ENCODE measurements at places on chromosomes 13 and 19.

DNA sequence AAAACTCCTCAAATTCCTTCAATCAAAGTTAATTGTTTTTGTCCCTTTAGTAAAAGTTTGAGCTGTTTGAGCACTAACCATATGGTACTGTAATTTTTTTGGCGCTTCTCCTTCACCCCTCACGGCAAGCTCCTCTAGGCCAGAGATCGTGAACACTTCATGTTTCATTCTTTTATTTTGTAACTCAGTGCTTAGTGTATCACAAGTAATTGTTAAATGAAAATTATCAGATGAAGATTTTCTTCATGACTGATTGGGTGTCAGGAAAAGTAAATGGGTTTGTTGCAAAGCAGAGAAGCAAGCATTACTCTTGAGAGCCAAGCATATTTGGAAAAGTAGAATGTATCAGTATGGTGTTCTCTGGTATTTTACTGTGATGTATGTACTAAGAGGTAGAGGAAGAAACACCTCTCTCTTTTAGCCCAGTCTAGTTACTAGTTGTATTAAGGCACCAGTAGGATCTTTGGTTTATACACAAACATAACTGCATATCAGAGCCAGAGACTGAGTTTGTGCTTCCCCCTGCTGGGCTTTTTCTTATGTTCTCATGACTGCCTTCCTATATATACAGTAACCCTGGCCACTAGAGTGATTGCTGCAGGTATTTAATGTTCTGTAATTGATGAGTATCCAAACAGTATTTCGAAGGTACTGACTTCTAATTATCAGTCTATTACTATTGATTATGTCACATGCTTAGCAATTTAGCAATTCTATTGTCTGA is 202.3 kb upstream of the KLHL1 start:
- peak; percentile 68 for DNase-seq

DNA sequence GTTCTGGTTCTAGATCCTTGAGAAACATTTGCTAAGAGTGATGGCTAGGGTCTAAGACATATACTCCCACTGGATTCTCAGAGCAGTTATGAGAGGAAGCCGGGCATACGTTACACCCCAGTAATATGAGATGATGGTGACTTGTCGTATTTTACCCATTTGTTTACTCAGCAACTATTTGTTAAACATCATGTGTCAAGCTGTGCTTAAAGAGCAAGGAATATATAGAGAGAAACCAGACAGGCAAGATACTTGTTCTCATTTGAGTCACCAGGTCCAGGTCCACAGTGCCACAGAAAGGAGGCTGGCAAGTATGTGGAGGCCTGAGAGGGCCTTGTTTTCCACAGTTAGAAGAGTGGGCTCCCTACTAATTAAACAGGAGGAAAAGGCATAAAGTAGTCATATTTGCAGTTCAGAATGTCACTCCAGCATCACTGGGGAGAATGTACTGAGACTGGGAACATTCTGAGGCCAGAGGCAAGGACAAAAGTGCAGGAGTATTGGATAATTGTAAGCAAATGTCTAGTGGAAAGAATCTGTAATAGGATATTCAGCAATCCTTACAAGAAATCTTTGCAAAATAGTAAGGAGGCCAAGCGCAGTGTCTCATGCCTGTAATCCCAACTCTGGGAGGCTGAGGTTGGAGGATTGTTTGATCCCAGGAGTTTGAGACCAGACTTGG is 142.2 kb downstream of the IRS2 start:
- DNase-seq = no peak

DNA sequence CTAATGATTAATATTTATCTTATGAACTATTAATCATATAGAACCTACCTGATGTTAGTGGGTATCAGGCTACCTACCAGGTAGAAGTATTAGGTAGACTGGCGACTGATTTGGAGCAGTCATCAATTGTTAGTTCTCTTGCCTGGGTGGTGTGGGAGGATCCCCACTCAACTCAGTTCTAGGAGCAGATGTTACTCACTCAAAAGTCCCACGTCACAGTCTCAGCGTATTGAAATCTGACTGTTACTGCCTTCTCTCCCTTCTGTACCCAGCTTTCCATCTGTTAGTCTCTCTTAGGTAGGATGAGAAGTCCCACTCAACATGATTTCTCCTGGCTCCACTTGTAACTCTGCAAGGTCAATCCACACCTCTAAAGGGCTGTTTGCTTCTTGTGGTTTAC is 102.7 kb downstream of the OLFM4 start:
- no peak for DNase-seq

DNA sequence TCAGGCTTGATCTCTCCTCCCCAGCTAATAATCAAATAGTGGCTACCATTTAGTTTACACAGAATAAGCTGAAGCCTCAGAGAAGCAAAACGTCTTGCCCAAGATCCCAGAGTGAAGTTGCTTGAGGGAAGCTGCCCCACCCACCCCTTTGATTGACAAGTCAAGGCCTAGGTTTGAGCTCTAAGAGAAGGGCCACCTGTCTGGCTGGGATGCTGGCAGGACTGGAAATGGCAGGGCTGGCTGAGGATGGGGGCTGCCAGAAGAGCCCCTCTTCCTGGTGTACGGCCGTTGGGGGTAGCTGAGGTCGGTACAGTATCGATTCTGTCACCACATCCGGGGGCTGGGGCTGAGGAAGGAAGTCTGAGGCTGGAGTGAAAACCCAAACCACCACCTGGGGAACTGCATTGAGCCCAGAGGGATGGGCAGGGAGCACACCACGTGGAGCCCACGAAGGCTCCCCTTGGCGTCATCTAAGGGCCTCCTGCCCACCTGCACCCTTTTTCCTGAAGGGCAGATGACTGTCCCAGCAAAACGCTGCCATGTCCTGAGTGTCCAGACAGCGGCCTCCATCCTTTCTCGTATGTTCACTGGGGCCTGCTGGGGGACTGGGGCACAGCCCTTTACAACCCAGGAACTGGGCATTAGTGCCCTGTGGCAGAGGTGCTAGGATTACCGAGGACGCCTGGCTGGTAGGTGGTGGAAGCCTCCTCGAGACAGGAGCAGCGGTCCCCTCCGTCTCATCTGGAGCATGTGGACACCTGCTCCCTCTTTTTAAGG is 1.4 kb upstream of the PRKD2 start:
- DNase-seq = peak; percentile 49

- DNase-seq = peak; percentile 60
Observed at GRCh38 chr13:72763411-72763810, 18.3 kb downstream of the DIS3 start.

- peak; percentile 95 for DNase-seq
Observed at GRCh38 chr13:100100115-100100879, 11.4 kb downstream of the PCCA start.

- DNase-seq = no peak
Observed at GRCh38 chr19:30665449-30665848, 293.3 kb downstream of the ZNF536 start.

- no peak for DNase-seq
Observed at GRCh38 chr19:4049432-4049831, 17.3 kb downstream of the ZBTB7A start.

- DNase-seq = no peak
Observed at GRCh38 chr13:112249644-112250610, 126.2 kb upstream of the SPACA7 start.

DNA sequence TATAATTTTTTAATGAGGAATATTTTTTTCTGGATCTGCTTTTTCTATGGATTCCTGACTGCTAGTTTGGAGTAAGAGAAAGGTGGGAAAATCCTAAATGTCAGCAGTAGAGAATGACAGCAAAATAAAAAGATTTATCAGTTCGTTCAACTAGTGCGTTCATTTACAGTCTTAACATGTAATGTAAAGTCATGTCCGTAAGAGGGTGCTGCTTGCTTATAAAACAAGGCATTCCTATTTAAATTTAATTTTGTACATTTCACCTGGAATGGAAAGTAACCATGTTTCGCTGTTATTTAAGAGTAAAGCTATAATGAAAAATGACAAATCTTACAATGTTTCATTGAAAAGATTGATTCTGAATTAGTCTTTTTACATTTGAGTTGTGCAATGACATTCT is 76.6 kb downstream of the ZMYM2 start:
- DNase-seq = peak; percentile 26

DNA sequence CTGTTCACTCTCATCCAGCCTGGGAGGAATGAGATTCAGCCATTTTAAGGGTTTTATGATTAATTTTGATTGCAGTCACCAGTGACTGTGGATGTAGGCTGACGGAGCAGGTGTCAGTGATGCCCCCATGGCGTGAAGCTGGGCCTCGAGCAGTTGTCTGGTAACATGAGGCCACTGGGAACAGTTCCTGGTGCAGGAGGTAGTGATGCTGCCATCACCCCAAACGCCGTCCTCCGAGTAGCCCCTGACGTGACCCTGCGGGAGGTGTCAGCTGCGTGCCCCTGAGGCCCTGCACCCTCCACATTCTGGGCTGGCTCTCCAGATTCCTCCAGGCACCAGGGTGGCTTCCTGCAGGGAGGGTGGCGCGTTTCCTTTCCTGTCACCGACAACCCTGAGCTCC is 277.2 kb downstream of the TEX29 start:
- DNase-seq = no peak

DNA sequence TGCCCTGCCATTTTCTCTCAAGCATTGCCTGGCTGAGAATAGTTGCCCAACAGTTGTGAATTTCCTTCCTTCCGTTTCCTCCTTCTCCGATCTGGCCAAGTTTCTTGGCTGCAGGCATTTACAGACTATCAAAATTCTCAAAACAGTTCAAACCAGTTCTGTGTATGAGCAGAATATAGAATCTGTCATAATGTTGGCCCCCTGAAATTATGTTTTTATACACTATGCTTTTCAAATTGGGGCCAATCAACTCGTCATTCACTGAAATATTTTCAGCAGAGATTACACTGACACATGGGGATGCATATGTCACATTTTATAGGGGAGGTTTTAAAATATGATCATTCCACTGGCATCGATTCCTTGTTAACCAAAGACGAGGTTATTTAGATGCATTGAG is 284.2 kb upstream of the TMTC4 start:
- no peak for DNase-seq

- no peak for DNase-seq
Observed at GRCh38 chr19:31903979-31904378, 441.4 kb upstream of the ZNF507 start.

DNA sequence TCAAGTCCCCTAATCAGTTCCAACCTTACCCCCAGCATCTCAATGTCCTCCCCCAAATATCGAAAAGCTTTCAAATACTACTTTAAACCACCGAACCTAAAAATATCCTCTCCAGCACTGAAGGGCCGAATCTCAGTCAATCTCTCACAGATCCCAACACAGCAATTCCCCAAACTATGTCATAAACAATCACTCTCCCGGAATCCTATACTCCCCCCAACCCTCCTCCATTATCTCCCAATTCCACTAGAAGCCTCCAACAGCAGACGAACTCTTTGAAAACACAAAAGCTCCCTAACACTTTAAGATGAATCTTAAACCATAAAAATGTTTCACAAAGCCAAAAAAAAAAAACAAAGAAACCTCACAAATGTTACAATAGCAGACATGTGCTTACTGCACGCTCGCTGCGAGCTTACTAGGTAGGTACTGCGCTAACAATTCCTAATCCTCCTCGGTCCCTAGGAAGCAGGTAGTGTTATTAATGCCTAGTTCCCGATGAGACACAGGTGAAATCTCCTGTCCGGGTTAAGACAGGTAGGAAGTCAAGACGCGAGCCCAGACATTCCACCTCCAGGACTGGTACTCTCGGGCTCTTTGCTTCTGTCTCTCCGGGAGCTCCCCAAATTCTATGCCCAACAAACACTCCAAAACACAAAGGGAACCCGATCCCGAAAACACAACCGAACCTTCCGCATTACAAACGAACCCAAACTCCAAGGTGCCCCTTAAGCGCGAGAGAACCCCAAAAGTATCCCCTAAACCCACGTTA is 14.2 kb downstream of the FBXO46 start:
- peak; percentile 46 for DNase-seq

DNA sequence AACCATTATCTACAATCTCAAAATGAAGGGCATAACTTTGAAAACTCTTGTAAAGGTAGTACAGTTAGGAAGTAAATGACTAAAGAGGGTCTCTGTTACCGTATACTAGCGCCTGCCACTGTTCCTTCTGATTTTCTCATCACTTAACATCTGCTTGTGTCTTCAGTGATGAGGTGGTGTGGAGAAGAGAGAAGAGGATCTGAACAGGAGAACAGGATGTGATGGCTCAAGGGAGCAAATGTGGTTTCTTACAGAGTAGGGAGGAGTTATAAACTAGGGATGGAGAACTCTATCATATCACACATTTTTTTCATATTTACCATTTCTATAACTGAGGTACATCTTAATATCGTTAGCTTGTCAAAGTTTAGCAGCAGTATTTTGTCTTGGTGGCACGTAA is 1.1 kb downstream of the KCTD4 start:
- DNase-seq = no peak

GRCh38 chr13:113643593-113643992 is 14.4 kb downstream of the ATP4B start:
- DNase-seq = peak; percentile 9

GRCh38 chr19:49118565-49119410 is at the start of gene C19orf73:
Gene C19orf73, minus strand, starts transcription at chr19:49119143. Its CDS starts 121 bp downstream, at chr19:49119022.
- DNase-seq = peak; percentile 96

DNA sequence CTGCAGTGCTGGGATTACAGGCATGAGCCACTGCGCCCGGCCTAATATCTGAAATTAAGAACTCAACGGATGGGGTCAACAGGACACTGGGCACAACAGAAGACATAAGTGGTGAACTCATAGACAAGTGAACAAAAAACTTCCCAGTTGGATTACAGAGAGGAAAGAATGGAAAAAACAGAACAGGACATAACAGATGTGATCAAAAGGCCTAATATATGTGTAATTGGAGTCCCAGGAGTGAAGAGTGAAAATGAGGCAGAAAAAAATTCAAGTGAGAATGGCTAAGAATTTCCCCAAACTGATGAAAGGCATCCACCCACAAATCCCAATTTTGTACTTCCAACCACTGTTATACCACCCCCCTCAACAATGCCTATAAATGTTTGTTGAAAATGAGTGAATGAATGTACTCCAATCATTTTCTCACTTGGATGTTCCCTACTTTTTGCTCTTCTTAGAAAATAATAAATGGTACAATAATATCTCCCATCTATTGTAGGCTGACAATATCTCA is 18.3 kb upstream of the ANGPTL8 start:
- DNase-seq = no peak

GRCh38 chr19:4492337-4493103 is 20.4 kb downstream of the HDGFL2 start:
- DNase-seq = no peak

DNA sequence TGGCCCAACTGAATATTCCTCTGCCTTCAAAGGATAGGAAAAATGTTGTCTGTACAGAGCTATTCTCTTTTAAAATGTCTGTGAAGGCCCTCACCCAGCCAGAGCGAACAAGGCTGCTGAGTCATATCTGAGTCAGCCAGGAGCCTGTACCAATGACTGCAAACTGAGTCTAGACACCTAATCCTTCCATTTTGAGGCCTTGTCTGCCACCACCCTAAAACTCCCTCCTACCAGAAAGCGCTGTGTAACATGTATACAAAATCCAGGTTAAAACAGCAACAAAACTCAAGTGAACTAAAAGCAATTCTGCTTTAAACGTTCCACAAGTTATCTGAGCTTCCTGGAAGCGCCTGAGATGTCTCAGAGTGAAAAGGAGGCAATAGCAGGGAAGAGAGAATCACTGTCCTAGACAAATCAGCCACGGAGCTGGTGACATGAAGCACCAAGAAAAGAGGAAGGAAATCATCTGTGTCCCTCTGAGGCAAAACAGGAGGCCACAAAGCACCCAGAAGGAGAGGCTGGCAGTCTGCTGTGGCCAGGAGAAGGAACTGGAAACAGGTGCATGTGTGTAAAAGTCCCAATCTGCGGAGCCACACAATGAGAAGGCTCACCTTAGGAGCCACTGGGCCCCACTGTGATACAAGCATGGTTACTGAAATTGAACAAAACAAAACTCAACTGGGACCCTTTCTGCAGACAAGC is 10.2 kb downstream of the DHRS12 start:
- peak; percentile 84 for DNase-seq

Measured in choroid plexus epithelial cell (primary cell).